Stimulated activated CD8-positive, alpha-beta memory T cell treated with anti-CD3 and anti-CD28 coated beads, Interleukin-7, amount 100 ng/mL, for 24 hours (primary cell): ENCODE measurements at places on chromosomes 2 and 18.

GRCh38 chr2:188189356-188189755 lies 102.3 kb upstream of the GULP1 start:
- no peak for DNase-seq

- DNase-seq = peak; percentile 33
Measured at GRCh38 chr18:77132369-77133050, at the start of gene MBP. TSS of gene MBP (minus strand) at chr18:77132783. CDS start at chr18:77105261, 27,522 bp downstream.

GRCh38 chr18:48991676-48992075 lies 40.9 kb upstream of the SMAD7 start:
- no peak for DNase-seq

DNA sequence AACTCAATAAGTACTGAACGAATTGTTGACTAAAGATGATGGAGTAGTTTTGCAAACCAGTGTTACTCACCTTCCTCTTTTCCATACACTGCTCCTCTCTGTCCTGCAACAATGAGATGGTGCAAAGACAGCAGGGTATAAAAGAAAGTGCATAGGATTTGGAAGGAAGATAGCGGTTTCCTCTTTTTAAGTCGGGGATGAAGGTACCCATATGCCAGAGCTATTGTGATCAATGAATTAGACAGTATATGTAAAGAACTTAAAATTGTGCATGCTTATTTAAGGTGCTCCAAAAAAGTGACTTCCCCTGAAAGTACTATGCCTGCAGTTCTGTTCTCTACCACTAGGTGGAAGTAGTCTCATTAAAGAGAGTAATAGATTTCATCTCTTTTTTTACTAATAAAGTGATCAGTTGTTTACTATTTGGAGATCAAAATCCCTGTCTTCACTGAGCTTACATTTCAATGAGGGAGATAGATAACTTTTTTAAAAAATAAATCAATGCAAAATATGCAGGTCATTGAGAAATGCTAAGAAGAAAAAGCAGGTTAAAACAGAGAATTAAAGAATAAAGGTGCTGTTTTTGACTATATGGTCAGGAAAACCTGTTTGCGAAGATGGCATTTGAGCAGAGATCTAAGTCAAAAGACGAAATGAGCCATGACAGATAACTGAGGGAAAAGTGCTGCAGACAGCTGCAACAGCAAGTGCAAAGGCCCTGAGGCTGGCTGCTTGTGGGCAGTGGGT lies 339.7 kb upstream of the SLC14A2 start:
- no peak for DNase-seq

- no peak for DNase-seq
Measured at GRCh38 chr2:96065381-96065930, 30.7 kb upstream of the GPAT2 start.

DNA sequence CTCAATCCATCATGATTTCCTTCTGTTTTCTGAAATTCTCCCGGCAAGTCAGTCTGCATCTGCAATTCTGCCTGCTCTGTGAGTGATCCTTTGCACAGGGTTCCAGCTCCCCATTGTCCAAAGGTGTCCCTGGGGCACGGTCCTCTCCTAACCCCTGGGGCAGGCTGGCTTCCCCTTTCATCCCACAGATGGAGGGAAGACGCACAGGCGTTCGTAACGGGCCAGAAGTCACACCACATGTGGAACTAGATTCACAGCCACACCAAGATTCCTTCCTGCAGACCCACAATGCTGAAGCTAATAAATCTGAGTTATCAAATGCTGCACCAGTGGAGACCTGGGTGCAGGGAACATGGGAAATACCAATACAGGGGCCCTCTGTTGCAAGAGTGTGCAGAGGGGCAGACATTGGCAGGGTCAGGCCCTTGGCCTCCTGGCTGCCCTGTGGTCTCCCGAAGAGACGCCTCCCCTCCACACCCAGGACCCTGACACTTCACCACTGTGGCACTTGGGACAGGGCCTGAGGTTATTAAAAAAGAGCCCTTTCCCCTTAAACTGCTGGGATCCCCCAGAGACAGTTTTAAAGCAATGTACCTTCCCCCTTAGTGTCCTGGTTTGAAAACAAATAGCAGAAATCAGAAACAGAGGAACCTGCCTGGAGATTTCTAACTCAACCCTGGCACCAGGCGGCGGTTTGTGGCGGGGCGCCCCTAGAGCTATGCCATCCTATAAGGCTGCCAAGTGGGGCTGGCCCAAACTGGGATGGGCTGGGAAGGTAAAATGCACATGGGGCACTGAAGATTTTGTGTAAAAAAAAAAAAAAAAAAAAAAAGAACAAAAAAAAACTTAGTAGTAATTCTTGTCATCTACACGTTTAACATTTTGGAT lies 15.4 kb downstream of the ZNF516 start:
- DNase-seq = no peak

DNA sequence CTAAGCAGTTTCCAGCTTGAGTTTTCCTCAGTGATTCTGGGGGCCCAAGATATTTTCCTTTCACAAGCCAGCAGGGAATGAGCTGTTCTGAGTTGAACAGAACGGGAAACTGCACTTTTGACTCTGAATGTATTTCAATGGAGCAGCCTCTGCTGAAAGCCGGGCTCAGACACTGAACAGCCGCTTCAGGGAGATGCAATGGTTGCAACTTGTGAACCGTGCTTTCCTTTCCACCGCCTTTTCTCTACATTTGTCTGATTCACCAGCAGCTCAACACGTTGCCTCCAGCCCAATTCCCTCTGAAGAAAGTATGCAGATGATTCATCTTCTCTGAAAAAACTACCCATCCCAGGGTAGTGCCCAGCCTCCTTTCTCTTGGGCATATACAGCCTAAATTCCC lies 119.3 kb upstream of the PKDCC start:
- DNase-seq = no peak

DNA sequence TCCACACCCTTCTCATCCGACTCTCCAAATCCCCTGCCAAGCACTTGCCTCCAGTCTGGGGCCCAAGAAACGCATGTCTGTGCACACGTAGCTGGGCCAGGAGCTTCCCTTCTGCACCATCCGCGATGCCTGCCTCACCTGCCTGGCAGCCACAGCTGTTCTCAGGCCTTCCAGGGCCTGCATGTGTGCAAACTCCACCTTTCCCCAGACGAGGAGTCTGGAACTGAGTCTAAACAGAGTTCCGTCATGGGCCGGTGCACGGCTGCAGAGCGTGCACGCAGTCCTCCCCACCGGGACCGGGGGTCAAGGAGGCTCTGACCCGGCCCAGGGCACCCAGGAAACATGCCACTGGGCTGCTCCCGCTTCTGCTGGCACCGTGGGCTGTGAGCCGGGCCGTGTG lies 66.8 kb upstream of the SALL3 start:
- DNase-seq = no peak

GRCh38 chr2:211545582-211545981 lies 989.2 kb downstream of the CPS1 start:
- no peak for DNase-seq

DNA sequence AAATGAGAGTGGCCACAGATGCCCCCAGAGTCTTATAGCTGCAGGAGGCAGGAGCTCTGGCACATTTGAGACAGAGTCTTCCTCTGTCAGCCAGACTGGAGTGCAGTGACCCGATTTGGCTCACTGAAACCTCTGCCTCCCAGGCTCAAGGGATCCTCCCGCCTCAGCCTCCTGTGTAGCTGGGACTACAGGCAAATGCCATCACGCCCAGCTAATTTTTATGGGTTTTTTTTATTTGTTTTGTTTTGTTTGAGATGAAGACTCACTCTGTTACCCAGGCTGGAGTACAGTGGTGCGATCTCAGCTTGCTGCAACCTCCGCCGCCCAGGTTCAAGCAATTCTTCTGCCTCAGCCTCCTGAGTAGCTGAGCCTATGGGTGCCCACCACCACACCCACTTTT lies 80.7 kb upstream of the CABLES1 start:
- no peak for DNase-seq

- no peak for DNase-seq
Measured at GRCh38 chr2:222751821-222752719, 80.6 kb downstream of the MOGAT1 start.

GRCh38 chr2:63888490-63889402 lies 47.0 kb downstream of the UGP2 start:
- DNase-seq = no peak

- no peak for DNase-seq
Measured at GRCh38 chr2:238921681-238922319, 73.9 kb downstream of the TWIST2 start.

GRCh38 chr18:75009296-75009695 lies 199.6 kb downstream of the PTGR3 start:
- DNase-seq = no peak

DNA sequence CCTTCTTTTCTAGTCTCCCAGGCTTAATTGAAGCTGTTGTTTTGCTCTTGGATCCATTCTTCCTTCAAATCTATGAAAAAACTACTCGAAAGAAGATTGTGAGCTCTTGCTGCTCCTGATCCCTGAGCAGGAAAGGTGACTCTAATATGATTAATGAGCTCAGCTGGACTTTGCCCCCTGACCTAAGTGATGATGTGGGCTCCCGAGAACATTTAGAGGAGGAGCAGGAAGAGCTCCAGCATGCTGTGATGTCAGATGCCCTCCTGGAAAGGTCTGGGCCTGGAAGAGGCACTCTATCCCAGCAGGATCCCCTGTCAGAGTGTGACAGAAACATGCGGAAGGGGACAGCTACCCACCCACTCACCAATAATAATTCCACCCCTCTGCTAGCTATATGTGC lies 117.9 kb upstream of the PELI1 start:
- DNase-seq = no peak

DNA sequence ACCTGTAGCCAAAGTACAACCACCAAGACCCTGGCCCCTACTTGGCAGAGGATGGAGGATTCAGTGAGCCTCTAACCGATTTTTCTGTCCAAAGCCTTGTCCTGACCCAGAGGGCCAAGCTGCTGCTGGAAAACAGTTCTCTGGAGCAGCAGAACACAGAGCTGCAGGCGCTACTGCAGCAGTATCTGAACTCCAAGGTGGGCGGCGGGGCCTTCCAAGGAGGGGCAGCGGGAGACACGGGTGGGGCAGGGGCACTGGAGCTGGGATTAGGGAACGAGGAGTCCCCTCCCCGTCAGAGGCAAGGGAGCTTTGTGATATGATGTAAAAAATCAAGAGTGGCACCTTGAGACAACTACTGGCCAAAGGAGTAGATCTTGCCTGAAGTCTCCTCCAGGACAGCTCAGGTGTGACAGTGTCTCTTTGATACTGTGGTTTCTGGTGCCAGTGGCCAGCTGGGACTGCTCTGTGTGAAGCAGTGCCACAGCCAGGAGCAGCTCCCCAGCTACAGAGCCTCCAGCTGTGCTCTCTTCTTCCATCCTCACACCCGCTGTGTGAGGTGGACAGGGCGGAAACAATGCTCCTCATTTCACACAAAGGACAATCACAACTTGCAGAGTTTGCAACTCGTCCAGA lies 22.8 kb downstream of the OTOF start:
- DNase-seq = no peak

- DNase-seq = no peak
Measured at GRCh38 chr2:148013876-148014275, 6.7 kb downstream of the ORC4 start.

GRCh38 chr2:21916934-21917522 lies 793.3 kb downstream of the TDRD15 start:
- DNase-seq = no peak

DNA sequence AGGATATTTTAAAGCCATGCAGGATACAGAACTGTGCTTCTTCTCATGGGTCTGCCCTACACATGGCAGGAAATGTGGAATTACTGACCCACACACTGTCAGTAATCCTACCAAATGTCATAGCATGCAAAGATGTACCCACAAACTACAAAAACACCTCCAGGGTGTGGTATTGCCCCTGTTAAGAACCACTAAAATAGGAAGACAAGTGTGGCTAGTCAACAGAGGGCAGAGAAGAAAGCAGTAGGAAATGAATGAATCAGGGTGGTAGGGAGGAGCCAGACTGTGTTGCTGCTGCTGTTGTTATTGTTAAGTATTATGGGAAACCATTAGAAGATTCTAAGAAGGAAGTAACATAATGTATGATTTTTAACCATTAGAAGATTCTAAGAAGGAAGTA lies 556.7 kb upstream of the ACVR2A start:
- no peak for DNase-seq

DNA sequence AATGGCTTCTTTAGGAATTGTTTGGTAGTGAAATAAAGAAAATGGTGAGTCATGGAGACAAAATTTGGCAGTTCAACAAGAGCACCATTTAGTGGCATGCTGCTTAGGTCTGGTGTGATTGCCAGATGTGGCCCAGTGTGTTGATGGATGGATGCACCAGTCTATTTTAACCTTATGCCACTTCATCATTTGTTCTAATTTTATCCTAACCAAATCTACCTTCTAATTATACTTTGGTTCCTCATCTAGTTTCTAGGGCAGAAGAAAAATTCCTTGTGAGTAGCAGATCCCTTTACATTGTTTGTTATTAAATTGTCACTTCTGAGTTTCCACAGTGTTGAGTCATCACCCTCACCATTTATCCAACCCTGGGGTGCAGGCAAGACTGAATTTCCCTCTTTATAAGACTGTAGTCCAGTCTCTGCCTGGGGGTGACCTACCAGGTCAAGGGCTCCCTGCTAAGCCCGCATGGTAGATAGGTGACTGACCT lies 32.5 kb downstream of the NABP1 start:
- no peak for DNase-seq

DNA sequence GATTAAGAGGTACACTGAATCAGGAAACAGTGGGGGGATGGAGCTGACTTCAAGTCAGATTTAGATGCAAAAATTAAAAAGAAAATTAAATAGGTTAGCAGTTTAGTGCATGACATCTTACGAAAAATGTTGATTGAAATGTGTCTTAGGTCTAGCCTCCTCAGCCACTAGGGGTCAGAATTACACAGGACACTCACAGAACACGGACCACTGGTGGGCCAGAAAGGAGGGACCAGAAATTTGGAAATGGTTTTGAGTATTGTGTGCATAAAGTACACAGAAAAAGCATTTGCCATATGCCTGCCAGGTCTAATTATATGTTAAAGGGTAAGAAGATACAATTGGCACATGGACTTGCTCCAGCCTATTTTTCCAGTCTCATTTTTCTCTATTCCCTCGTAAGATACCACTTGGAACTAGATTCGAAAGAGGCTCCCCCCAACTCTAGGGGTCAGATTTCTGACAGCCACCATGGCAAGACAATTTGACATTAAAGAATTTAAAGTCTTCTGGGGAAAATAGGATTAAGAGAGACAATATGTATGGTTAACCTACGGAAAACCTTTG lies 550.2 kb upstream of the SETBP1 start:
- DNase-seq = no peak

- DNase-seq = no peak
Measured at GRCh38 chr18:49934457-49934856, 121.1 kb upstream of the ACAA2 start.

GRCh38 chr2:18588802-18589201 lies 567 bp downstream of the NT5C1B start:
- no peak for DNase-seq

DNA sequence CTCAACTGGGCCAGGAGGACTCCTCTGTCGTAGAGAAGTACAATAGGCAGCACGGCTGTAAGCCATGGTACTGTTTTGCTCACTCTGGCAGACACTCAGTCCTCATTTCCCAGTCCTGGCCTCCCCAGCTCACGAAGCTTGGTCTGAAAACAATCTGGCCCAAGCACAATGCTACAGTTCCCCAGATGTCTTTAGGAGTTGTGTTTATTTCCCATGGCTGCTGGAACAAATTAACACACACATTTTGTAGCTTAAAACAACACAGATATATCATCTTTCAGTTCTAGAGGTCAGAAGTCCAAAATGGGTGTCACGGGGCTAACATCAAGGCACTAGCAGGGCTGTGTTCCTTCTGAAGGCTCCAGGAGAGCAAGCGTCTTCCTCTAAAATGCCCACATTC lies 13.0 kb downstream of the FABP1 start:
- no peak for DNase-seq

GRCh38 chr2:12066986-12067385 lies 320.6 kb downstream of the LPIN1 start:
- DNase-seq = no peak
